ENCODE measurements at places on chromosomes 11 and 22.

DNA sequence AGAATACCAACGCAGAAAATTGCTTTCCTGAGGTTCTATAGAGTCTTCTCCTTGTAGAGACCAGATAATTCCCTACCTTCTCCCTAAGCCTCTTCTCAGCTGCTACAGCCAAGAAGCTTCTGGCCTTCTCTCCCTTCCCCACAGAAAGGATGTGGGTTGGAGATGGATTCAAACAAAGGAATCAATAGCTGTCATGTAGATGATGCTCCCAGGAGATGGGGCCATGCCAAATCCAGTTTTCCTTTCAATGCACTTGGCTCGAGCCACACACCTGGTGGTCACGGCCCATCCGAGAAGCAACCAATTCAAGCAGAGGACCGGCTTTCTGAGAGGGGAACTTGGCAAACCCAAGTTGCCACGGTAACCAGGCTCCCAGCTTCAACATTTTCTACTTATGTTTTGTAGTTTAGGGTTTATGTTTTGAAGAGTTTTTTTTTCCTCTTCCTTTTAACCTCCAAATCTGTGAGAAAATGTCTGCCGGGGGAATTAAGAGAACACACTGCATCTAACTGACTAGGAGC is 31.3 kb upstream of the OPCML start:
- no peak for DNase-seq

- DNase-seq = no peak
Observed at GRCh38 chr11:133724116-133724515, 121.2 kb downstream of the SPATA19 start.

DNA sequence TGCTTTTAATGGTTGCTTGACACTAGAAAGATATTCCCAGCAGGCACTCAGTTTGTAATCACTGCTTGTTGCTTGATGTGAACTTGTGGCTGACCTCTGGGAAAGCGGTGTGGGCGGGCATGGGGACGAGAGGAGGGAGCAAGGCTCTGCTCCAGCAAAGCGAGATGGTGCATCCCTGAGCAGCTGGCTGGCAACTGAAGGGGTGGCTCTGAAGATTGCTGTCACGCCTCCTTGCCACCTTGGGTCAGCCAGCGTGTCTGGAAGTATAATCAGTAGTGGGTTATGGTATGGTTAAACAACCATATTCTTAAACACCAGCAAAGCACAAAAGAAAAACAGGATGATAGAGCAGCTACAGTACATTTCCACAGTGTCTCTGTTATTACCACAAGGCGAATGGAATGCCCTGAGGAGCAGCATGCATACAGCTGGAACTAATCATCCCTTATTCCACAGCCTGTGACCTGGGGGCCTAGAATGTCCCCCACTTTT is 124.5 kb downstream of the TRIM44 start:
- no peak for DNase-seq

DNA sequence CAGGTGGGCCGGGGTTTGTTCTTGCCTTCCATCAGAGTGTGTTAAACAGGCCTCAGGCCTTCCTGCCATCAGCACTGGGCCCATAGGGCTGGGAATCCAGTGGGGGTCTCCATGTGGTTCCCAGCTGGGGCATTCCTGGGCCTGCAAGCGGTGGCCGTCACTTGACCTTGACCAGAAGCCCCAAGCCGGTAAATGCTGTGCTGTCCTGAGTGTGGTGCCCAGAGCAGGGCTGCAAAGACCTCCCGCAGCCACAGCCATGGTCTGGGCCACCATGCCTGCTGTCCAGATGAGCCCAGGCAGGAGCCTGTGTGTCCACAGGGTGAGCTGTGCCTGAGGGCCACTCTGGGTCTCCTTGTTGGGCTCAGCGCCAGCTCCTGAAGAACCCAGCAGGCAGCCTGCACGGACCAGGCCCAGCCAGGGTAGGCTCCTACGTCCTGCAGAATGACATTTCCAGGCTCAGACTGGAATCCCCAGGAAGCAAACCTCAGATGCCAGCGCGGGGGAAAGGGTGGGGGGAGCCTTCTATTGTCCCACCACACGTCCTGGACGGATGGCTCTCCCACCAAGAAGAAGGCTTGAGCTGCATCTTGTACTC is 117.3 kb downstream of the KCNQ1OT1 start:
- no peak for DNase-seq

Measured in stimulated activated CD8-positive, alpha-beta memory T cell treated with anti-CD3 and anti-CD28 coated beads, Interleukin-15, amount 100 ng/mL, for 1 hour (primary cell).